ENCODE measurements at places on chromosomes 12 and 14. TPM values are rescaled to one million over a fixed set of nuclear protein-coding genes. Genes with fewer than 3 reads are reported as not detected.

GRCh38 chr12:11812586-11813437 lies 163.3 kb downstream of the ETV6 start:
- DNase-seq = no peak

Gene EML5
- total RNA-seq = 0.98 TPM

GRCh38 chr12:43407816-43408645 lies 144.0 kb downstream of the ADAMTS20 start:
- DNase-seq = no peak

GRCh38 chr12:51904951-51905470 lies 2.3 kb upstream of the ACVRL1 start:
- no peak for DNase-seq

DNA sequence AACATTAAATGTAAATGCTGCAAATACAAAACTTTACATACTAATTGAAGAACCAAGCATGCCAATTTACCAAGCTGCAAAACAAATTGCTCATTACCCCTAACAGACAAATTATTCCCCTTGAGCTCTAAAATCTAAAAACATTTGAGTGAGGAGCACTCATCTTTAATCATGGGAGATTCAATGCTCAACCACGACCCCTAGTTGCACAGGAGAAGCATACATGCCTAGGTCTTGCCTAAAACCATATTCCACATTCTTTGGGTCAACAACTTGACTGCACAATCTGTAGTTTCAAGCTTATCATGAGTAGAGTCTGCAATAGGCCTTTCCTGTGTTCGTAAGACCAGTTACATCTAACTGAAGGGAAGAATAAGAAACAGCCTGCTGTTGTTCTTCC lies 69.7 kb downstream of the MGAT4C start:
- DNase-seq = no peak

Gene ADAMTS20
- total RNA-seq = not detected

- DNase-seq = no peak
These were observed 30.3 kb downstream of the DMAC2L start for GRCh38 chr14:50342221-50343078.

- no peak for DNase-seq
These were observed 31.5 kb upstream of the SOS2 start for GRCh38 chr14:50262865-50263264.

DNA sequence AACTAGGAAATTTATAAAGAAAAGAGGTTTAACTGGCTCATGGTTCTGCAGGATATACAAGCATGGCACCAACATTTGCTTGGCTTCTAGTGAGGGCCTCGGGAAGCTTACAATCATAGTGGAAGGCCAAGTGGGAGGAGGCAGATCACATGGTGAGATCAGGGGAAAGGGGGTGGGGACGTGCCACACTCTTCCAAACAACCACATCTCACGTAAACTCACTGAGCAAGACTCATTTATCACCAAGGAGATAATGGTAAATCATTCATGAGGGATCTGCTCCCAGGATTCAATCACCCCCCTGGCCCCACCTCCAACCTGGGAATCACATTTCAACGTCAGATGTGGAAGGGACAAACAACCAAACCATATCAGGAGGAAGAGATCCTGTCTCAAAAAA lies 35.8 kb downstream of the NUMB start:
- no peak for DNase-seq

Gene PSMC1
- 33.6 TPM for total RNA-seq

GRCh38 chr12:43210485-43211192 lies 341.4 kb downstream of the ADAMTS20 start:
- no peak for DNase-seq

Gene SSTR1
- total RNA-seq = 5.2 TPM

GRCh38 chr12:12720052-12720451 lies 2.9 kb downstream of the CDKN1B start:
- no peak for DNase-seq

DNA sequence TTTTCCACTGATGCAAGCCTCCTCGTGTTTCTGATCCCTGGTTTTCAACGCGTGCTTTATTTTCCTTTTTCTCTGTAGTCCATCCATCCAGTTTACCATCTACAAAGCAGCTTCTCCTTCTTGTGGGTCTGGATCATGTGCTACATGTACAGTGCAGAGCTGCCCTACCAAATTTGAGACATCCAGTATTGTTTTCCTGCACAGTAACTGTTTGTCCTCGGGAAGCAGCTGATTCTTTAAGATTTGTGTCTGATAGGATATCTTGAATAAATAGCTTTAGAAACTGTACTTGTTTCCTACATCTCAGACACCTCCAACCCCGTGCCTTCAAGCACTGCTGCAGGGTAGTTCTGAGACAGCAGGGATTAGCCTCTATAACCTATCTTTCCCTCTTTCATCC lies 368.1 kb upstream of the FAR2 start:
- DNase-seq = no peak

Gene RIPK3
- total RNA-seq = 92.2 TPM

GRCh38 chr14:100709289-100710284 lies 17.1 kb upstream of the DLK1 start:
- DNase-seq = peak; percentile 90

GRCh38 chr12:132551641-132552031 lies 58.7 kb downstream of the LRCOL1 start:
- DNase-seq = no peak

Gene TCL1A
- total RNA-seq = 0.30 TPM

Gene JPH4
- 6.5 TPM for total RNA-seq

DNA sequence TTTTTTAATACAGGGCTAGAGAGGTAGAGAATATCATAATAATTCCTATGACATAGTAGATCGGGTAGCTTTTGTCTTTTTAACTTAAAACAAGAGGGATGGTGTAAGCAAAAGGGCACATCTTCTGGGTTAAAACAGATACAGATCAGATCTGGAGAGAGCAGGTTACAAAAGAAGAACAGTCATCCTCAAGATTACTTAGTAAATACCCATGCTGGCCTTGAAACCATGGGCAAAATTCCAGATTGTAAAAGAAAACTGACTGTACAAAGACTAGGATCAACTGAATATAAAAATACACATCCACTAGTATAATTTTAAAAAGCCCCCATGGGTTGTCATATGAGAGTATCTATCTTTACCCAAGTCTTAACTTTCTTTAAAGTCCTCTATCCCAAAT lies 76.7 kb downstream of the MED13L start:
- DNase-seq = no peak

DNA sequence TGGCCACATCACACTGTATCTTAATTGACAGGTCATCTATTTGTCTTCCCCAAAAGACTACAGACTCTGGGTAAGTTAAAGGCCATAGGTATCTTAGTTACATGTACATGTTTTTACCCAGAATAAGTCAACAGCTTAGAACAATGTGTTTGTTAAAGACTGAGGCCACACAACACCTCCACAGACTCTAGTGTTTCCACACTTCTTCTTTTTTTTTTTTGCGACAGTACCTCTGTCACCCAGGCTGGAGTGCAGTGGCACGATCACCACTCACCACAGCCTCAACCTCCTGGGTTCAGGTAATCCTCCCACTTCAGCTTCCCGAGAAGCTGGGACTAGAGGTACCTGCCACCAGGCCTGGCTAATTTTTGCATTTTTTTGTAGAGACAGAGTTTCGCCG lies 1.3 kb downstream of the GPN3 start:
- no peak for DNase-seq

DNA sequence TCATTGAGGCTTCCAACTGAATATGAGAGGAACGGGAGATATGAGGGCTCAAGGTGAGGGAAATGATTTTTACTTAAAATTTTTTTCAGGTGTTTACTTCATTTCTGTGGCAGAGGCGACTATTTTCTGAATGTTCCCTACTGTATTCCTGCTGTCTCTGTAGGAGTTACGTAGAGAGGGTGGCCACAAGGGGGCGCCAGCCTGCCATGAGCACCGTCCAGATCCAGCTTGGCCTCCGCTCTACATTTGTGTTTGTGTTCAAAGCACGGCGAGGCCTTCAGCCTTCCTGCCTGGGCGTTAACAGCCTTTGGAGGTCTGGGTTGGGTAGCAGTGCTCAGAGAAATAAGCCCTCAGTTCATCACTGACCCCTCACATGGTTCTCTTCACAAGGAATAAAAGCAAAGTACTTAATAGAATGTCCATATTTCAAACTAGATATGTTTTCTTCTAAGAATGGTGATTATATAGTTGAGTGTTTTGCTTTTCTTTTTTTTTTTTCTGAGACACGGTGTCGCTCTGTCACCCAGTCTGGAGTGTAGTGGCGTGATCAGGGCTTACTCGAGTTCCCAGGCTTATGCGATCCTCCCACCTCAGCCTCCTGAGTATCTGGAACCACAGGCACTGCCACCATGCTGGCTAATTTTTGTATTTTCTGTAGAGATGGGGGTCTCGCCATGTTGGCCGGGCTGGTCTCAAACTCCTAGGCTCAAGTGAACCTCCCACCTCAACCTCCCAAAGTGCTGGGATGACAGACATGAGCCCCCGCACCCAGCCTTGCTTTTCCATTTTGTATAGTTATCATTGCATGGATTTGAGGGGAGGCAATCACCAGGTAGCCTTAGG lies 22.3 kb downstream of the CKB start:
- peak; percentile 81 for DNase-seq

- DNase-seq = no peak
These were observed 24.7 kb downstream of the ABCD4 start for GRCh38 chr14:74278080-74278479.

DNA sequence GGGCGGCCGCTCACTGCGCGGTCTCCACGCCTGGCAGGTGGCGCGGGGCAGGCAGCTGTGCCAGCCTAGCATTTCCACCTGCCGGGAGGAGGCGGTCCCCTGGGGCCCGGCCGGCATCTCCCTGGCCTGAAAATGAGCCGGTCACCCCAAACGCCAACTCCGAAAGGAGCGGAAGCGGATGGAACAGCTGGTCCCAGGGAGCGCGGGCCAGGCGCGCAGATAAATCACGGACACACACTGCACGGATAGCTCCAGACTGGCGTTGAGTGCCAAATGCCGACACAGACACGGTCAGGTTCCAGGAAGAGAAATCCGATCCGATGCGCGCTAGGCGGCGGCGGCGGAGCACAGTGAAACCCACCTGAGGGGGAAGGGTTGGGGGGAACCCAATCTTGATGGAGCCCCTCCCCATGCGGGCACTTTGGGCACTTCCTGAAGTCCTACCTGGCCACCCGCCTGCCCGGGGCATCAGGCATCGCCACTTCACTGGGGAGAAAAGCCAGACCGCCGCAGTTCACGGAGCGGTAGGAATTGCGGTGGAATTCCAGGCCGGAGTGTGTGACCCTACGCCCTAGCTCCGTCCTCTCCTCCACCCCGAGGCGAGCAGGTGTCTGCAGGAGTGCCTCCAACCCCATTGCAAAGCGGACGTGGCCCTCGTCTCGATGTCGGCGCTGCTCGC lies 624 bp upstream of the PLEKHD1 start:
- DNase-seq = peak; percentile 28

- DNase-seq = no peak
These were observed 15.9 kb upstream of the CLEC4E start for GRCh38 chr12:8556531-8557097.

- DNase-seq = peak; percentile 95
These were observed 486 bp upstream of the AKT1 start for GRCh38 chr14:104795781-104796686.

Gene PROX2
- not detected for total RNA-seq

Gene TBX5
- 24.0 TPM for total RNA-seq

- no peak for DNase-seq
These were observed 6.7 kb upstream of the ARID4A start for GRCh38 chr14:58291646-58292045.

Gene KLHL33
- not detected for total RNA-seq

Gene FITM1
- total RNA-seq = 0.76 TPM

Gene CORO1C
- 154 TPM for total RNA-seq

DNA sequence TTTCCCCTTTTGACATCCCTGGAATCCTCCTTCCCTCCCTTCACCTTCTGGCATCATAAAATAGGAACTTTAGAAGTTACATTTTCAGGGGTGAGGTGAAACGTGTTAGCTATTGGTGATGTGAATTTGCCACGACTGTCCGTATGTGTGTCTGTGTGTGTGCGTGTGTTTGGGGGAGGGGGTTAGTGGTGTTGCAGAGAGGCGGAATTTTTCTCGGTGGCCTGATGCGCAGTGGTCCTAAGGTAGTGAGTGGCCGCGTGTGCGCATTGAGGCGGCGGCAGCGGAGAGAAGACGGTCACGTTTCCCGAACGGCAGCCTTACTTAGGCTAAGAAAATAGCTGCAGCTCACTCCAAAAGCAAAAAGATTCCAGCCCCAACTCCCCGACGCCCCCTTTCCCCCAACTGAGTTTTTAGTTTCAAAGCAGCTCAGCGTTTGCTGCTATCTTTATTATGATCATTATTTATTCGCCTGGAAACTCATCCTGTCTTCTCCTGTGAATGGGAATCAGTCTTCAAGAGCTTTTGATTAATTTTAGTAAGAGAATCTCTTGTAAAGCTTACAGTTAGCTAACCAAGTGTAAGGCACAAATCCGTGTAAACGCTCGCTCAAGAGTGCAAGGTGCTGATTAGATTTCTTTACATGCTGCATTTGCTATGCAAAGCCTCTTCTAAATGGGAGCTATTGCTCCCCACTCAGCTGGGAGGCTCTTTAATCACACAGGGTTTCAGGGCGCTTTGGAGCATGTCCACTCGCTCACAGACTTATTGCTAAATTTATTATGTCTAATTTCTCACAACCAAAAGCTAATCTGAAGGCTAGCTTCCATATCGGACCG lies 4.7 kb downstream of the FLRT2 start:
- no peak for DNase-seq

Gene SLC38A4
- not detected for total RNA-seq

- no peak for DNase-seq
These were observed 127.1 kb upstream of the RTL1 start for GRCh38 chr14:101030586-101030985.

Gene DTX1
- total RNA-seq = 5.8 TPM

Gene TMCC3
- 9.7 TPM for total RNA-seq

Gene PPFIA2
- total RNA-seq = 1.5 TPM

- DNase-seq = no peak
These were observed 45.0 kb upstream of the IQSEC3 start for GRCh38 chr12:21301-22189.

GRCh38 chr12:69433653-69434052 lies 36.5 kb upstream of the FRS2 start:
- no peak for DNase-seq

DNA sequence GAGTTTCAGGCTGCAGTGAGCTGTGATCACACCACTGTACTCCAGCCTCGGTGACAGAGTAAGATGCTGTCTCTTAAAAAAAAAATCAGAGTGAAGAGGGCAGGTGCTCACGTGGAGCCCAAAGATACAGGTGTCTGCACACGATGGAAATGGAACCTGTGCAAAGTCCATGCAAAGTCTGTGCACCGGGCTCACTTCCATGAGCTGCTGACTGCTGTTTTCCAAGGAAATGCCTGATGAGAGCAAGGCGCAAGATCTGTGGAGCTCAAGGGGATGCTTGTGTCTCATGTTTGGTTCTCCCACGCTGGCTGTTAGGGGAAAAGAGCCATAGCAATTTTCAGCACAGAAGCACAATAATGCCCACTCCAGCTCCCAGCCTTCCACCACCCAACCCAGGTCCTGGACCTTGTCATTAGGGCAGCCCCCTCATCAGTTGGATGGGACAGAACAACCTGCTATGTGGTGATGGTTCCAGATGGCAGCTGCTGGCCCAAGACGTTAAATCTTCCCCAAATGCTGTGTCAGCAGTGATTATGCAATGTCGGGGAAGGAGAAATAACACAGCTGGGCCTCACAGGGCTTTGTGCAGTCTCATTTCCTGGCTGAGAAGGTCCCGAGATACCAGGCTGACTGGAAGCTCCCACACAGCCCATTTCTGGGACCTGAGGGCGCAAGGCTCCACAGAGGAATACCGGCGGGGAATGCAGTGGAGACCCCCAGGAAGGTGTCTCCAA lies 27.9 kb upstream of the DICER1 start:
- DNase-seq = peak; percentile 80

GRCh38 chr12:81089412-81089811 lies 11.5 kb downstream of the ACSS3 start:
- no peak for DNase-seq

Gene RERGL
- total RNA-seq = 0.29 TPM

Data from upper lobe of left lung (tissue), 6 donors.